ENCODE measurements at places on chromosomes 7 and 10.

GRCh38 chr10:95906677-95907455 is 909 bp upstream of the CC2D2B start:
- DNase-seq: no peak

GRCh38 chr7:132049462-132050304 is 493.3 kb upstream of the PODXL start:
- no peak for DNase-seq

DNA sequence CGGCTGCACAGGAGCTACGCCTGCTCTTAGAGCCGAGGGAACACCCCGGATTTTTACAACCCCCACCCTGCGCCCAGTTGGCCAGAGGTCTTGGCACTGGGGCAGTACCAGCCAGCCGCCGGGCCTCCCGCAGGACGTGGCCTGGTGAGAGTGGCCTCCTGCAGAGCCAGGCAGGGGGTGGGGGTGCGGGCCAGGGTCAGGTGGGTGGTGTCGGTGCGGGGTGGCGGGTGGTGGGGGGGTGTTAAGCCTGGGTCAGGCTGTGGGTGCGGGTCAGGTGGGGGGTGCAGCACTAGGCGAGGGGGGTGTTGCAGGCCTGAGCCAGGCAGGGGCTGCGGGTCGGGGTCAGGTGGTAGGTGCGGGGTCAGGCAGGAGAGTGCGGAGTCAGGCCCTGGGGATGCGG is 647 bp downstream of the ECHS1 start:
- DNase-seq: no peak

GRCh38 chr7:70586822-70587221 is 545.1 kb upstream of the GALNT17 start:
- DNase-seq: no peak

DNA sequence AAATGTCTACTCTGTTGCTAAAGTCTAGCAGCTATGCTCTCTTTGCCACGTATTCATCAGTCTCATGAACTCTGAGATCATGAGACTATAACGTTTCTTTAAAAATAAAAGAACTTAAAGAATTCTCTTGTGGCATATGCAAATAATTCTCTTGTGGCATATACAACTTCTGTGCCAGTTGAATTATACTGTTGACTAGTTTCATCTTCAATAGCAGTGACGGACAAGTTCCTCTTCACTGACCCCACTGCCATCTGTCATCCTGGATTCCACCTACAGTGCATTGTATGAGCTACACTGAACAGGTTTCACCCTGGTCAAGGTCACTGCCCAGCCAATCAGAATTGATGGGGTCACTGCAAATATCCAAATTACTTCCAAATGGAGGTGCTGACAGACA is 88.2 kb downstream of the CD36 start:
- DNase-seq: no peak

GRCh38 chr10:124244256-124244877 is 151.0 kb upstream of the CHST15 start:
- no peak for DNase-seq

GRCh38 chr7:128203710-128204214 is 37.3 kb upstream of the LEP start:
- no peak for DNase-seq

DNA sequence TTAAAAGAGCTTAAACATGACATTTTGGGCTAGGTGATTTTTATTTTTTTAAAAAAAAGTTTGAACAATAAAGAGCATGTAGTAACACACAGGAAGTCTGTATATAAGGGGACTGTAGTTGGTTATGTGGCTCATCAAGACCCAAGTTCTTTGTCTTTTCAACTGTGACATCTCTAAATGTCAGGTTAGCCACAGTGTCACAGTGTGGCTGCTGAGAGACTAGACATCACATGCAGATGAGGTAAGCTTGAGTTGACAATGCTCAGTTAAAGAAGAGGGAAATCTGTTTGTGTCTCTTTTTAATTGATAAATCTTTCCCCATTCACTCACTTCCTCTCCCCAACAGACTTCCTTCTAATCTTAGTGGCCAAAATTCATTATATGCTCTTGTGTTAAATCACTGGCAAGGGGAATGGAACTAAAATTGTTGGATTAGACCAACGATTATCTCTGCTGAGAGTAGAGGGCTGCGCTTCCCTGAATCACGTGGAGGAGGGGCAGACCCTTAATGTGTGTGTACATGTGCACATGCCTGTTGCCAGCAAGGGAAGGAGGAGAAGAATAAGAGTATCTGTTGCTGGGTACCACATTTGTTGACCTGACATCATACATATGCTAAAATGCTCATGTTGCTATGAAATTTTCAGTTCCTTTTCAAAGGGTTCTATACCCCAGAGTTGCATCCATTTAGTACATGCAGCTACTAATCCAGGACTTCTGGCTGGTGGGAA is 78.3 kb downstream of the MMRN2 start:
- DNase-seq: no peak

DNA sequence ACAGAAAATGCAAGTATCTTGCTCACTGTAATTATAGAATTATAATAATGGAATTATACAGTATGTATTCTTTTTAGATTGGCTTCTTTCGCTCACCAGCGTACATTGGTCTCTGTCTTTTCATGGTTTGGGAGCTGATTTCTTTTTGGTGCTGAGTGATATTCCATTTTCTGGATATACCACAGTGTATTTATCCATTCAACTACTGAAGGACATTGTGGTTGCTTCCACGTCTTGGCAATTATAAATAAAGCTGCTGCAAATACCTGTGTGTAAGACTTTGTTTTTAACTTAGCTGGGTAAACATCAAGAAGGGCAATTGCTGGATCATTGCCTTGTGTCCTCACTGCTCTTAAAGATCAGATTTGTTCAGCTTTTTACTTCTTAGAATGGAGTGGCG is 55.3 kb downstream of the SEPTIN7 start:
- no peak for DNase-seq

- no peak for DNase-seq
Measured at GRCh38 chr7:150778014-150778737, 22.0 kb downstream of the TMEM176B start.

DNA sequence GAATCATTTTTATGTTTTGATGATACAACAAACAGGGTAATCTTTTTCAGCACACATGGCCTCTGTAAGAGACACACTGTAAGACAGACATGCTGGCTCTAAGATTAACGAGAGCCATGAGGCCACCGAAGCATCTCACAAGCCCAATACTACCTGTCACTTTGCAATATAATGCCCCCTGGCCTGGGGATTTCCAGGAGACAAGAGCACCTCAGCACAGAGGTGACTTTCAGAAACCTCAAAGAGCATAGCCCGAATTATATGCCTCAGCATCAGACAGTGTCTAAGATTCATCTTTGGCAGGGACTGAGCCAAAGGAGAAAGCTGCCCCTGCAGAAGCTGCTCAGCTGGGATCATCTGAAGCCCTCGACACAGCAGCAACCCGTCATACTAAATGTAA is 44.2 kb upstream of the TMEM213 start:
- DNase-seq: no peak

- no peak for DNase-seq
Measured at GRCh38 chr7:25288556-25289307, 60.4 kb upstream of the NPVF start.

- no peak for DNase-seq
Measured at GRCh38 chr7:134444961-134445315, 14.0 kb downstream of the AKR1B1 start.

GRCh38 chr7:104971290-104972071 is 42.5 kb upstream of the KMT2E start:
- no peak for DNase-seq

- DNase-seq: no peak
Measured at GRCh38 chr10:45419676-45420025, 45.6 kb downstream of the ALOX5 start.

DNA sequence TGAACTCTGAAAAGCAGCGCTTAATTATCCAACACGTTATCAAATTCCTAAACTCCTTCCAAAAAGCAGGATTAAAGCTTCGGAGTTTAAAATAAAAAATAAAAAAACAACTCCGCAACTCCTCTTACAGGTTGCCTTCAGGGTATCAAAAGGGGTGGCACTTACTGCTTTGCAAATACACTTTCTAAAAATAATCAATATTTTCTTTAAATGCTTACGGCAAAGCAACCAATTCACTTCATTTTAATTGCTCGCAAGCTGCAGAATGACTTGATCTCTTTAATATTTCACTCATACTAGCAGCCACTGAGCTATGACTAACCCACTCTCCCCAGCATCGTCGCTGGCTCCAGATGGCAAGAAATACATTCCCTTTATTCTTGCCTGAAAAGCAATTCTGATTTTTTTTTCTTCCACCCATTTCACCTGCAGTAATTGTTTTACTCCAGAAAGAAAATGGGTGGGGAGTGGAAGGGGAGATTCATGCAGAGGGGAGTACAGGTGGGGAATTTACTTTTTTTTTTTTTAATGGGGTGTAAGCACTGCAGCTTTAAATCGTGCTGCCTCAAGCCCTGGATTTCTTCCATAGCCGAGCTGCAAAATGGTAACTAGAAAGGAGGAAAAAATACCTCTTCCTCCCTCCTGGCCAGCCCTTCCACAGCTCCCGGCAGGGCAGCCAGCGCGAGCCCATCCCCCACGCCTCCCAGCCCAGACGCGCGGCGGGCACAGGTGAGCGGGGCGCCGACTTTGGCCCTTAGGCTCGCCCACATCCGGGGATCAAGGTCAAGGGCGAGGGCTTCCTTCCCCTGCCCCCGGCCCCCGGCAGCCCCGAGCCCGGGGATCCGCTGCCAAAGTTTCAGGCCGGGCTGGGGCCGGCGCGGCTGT is 54.2 kb upstream of the FHIP2A start:
- no peak for DNase-seq

DNA sequence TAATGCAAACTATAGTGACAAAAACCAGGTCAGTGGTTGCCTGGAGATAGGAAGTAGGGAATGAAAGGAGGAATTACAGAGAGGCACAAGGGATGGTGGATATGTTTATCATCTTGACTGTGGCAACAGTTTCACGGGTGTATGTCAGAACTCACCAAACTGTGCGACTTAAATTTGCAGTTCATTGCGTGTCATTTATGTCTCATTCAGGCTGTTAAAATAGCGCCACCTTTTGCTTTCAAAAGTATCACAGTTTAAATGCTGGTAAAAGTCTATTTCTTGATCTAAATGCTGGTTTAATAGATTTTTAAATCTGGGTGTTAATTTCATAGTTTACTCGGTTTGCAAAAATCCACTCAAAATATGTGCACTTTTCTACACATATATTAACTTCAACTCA is 51.0 kb downstream of the PTTG1IP2 start:
- DNase-seq: no peak

GRCh38 chr10:121592155-121592890 is 5.9 kb downstream of the FGFR2 start:
- DNase-seq: no peak

DNA sequence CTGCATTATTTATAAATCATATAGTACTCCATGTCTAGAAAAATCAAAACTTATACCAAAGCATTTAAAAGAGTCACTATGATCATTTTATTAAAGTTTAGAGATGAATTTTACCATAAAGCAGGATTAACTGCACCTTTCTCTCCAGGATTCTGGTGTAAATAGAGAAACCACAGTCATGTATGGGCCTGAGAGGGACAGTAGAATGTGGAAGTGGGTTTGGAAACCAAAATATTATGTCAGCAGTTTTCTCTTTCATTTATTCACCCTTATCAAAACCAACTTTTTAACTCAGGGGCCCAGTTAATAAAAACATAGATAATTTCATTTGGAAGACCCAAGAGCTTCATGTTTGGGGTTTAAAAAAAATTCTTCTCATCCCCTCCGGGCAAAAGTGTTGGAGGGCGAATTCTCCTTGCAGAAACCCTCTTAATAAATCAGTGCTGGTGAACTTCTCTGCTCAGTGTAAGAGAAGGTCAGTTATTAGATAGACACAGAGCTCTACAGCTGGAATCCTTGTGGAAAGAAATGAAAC is 266.2 kb downstream of the CREB5 start:
- no peak for DNase-seq

GRCh38 chr10:119373294-119374102 is 166.1 kb downstream of the GRK5 start:
- DNase-seq: no peak

- no peak for DNase-seq
Measured at GRCh38 chr10:84270708-84271107, 25.9 kb downstream of the RGR start.

DNA sequence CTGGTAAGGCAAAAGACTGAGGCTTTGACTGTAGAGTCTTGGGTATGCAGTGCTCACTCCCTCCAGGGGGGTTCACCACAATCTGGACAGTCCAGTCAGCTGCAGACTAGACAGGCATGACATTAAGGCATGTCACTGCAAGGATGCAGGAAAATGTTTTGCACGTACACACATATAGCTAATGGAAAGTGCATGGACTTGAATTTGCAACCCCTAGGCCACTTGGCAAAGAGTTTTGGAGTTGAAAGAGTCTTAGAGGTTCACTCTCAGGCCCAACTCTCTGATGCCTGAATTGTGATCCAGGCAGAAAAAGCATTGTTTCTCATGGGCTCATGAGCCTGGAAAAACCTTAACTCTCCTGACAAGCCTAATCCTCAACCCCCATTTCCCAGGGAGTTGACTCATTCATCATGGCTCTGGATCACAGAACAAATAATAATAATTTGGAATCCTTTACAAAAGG is 51.9 kb downstream of the LAMB4 start:
- DNase-seq: no peak

DNA sequence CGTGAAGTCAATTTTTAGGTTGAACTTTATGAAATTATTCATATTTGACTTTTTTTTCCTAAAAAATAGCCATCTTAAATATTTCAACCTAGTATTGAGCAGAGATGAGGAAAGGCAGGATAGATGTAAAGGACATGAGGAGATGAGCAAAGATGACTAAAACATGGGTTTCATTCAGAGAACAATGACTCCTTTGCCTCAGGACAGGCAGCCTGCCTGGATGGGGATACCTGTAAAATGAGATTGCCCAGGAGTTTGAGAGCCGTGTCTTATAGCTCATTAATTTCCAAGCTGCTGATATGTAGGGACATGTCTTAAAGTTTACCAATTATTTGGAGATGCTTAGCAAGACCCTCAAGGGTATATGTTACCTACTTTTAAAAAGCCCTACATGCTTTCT is 243.8 kb upstream of the MDFIC start:
- DNase-seq: no peak

DNA sequence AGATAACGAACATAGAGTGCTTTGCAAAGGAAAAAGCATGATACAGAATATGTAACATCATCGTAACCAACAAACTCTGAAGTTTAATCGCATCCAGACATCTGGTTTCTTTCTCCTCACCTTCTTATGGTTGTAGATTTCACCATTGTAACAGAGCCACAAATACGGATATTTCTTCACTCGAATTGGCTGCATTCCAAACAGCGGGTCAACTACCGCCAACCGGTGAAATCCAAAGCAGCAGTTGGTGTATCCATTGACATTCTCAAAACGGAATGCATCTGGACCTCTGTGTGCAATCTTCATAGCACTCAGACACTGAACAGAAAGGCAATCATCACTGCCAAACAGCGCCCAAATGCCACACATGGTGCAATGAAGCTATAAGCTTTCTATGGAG is 3.4 kb downstream of the ASNS start:
- DNase-seq: no peak

DNA sequence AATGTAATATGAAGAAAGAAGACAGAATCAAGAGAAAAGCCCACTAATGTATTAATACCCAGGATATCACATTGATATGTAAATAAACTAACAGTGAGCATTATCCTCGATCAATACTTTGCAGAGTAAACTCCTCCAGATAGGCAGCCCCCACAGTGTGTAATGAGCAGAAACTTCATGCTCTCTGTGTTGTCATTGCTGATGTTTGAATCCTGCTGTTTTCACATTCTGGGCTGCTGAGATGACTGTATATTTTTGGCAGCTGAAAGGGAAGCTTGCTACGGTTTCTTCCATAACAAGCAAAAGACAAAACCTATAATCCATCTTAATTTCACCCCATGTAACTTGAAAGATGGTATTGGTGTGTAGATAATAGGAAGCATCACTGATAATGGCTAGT is 15.3 kb upstream of the THSD7A start:
- DNase-seq: no peak

GRCh38 chr10:100508691-100509150 is 10.9 kb downstream of the SEC31B start:
- no peak for DNase-seq
